Stimulated activated CD8-positive, alpha-beta memory T cell treated with anti-CD3 and anti-CD28 coated beads, Interleukin-15, amount 100 ng/mL, for 4 hours (primary cell): ENCODE measurements at places on chromosomes 5 and 9.

DNA sequence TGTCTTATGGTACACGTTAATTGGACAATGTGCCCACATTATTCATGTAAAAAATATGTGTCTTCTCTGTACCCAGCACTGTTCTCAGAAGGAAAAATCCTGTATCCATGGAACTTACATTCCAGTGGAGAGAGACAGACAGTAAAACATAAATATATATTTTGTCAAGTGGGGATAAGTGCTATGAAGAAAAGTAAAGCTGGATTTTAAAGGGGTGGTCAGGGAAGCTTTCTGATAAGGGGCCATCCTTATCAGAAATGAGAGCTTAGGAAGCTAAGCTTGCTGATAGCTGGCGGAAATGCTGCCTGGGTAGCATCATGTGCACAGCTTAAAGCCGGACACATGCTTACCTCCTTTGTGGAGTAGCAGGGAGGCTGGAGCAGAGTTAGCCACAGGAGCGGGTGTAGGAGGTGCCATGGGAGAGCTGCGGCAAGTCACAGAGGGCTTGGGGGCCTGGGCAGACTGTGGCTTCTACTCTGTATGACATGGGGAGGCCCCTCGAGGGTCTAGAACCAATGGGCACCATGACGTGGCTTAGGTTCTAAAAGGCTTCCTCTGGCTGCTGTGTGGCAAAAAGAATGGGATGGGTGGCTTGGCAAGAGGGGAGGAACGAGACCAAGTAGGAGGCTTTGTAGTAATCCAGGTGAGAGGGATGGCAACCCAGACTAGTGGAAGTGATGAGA is 141.7 kb downstream of the FGF1 start:
- no peak for DNase-seq

GRCh38 chr9:81724242-81724889 is 35.0 kb upstream of the TLE1 start:
- no peak for DNase-seq

GRCh38 chr5:140548300-140548688 is 832 bp downstream of the EIF4EBP3 start:
- no peak for DNase-seq

- DNase-seq, result no peak
Observed at GRCh38 chr9:129731477-129732085, 21.3 kb downstream of the PTGES start.

DNA sequence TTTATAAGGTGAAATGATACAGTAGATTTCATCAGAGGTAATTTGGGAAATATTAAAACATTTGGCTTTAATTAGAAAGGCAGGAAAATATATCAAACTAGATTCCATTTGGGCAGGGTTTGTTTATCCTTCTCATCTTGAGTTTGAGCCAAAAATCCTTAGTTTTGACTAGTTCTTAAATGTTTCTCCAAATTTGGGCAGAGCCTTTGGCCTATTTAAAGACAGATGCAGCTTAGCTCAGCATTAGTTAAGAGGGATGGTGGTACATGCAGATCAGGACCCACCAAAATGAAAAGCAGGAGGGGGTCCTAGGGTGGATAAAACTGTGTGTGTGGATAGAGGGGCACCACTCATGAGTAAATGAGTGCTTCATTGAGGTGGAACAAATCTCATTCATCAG is 20.3 kb upstream of the ARRDC3 start:
- no peak for DNase-seq

- DNase-seq, result peak; percentile 16
Observed at GRCh38 chr5:149636861-149637246, 55.6 kb downstream of the ARHGEF37 start.

GRCh38 chr9:70614786-70615463 is 200.5 kb upstream of the KLF9 start:
- DNase-seq, result no peak

GRCh38 chr9:116501871-116502270 is 185.2 kb upstream of the TRIM32 start:
- no peak for DNase-seq

DNA sequence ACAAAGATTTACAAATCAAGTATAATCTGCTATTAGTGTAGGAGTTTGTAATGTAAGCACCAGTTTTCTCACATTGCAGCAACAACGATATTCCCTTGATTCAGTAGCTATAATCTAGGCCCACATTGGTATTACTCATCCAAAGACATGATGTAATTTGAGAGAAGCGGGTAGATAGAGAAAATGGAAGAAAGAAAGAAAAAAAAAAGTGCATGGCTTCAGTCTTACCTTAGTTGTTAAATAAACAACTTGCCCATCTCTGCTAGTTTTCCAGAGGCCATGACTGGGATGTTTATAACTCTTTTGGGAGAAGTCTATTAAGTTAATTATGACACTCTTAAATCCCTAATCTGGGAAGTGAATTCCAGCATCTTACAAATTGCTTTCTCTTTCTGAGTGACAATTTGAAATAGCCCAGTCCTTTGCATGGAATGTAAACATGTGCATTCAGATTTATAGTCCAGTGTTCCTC is 2.8 kb downstream of the MELK start:
- DNase-seq, result no peak

DNA sequence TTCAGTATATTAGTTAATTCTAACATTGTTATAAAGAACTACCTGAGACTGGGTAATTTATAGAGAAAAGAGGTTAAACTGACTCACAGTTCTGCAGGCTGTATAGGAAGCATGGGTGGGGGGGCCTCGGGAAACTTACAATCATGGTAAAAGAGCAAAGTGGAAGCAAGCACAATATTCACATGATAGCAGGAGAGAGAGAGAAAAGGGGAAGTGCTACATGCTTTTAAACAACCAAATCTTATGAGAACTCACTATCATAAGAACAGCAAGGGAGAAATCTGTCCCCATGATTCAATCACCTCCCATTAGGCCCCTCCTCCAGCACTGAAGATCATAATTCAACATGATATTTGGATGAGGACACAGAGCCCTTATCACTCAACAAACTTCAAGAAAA is 324.9 kb downstream of the ZNF608 start:
- no peak for DNase-seq

DNA sequence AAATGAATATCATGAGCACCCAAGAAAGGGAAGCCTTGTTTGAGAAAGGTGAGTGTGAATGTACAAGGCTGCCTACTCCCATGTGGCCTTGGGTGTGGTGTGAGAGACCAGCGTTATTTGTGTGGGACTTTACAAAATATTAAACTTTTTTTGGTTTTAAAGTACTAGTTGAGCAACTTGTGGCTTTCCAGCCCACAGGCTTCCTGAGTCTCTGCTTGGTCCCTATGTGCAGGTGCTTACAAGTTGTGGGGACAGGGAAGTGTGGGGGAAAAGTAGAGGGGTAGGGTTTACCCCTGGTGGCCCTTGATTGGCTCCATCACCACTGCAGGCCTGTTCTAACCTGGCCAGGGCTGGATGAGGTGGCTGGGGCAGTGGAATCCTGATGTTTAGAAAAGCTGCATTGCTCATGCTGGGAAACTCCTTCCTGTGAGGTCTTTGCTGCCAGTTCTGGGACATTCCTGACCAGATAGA is 19.7 kb downstream of the PTTG1 start:
- DNase-seq, result no peak

- DNase-seq, result no peak
Observed at GRCh38 chr9:116450378-116451139, 236.5 kb upstream of the TRIM32 start.

GRCh38 chr5:11037080-11037479 is 276.0 kb upstream of the DAP start:
- no peak for DNase-seq

GRCh38 chr9:33133186-33133585 is 34.0 kb downstream of the B4GALT1 start:
- DNase-seq, result no peak

DNA sequence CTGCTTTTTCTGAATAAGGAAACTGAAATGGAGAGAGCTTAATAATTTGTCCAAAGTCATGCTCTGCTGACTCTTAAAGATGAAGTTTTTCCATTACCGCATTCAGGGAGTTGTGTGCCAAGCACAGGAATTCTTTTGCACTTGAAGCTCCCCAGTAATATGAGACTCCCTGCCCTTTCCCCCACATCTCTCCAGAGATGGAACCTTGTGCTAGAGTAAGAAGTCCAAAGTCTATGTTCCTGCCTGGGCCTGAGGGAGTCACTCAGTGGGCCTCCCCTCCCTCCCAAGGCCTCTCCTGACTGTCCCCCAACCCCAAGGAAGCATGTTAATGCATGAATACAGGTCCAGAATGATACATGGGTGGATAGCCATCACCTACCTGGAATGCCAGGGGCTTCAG is 173.3 kb upstream of the SEMA6A start:
- no peak for DNase-seq

- no peak for DNase-seq
Observed at GRCh38 chr5:141840280-141840812, 37.9 kb downstream of the PCDH1 start.

DNA sequence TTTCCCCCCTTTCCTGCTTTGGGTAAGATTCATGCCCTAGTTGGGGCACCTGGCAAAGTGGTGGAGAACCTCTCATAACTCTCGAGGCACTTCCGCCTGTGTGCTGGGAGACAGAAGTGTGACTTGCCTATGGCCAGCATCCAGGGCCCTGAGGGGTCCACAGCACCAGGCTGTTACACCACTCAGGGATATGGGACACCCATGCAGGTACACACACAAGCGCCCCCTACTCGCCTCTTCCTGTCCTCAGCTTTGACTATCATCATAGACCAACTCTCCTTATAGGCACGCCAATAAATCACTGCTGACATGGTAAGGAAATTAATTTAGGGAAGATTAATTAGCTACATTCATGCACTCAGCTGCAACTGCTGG is 45.4 kb downstream of the SHB start:
- DNase-seq, result no peak

DNA sequence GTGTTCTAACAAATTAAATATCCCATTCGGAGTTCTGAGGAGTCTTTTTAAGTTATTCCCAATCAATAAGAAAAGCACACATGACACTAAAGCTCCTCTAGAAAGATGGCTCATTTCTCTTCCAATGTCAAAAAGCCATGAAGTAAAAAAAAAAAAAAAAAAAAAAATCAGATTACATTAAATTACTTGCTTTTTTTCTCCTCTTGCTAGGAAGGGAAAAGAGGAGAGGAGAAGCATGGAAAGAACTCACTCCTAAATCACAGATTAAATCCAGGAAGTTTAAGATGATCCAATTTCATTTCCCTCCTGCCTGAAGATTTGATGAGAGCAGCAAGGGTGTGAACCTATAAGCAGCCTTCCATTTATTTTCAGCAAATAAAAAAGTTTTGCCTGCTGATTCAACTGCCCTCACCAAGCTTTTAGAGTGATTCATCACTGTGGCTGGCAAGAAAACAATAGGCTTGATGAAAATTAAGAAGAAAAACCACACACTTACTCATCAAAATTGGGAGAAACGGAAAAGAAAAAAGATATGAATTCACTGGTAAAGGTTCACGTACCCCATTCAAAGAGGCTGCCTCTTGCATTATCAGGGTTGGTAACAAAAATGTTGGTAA is 19.7 kb downstream of the MYO10 start:
- no peak for DNase-seq

- DNase-seq, result no peak
Observed at GRCh38 chr9:69174616-69175463, 763 bp downstream of the TJP2 start.

- DNase-seq, result no peak
Observed at GRCh38 chr9:81833563-81834345, 94.5 kb upstream of the SPATA31D4 start.

DNA sequence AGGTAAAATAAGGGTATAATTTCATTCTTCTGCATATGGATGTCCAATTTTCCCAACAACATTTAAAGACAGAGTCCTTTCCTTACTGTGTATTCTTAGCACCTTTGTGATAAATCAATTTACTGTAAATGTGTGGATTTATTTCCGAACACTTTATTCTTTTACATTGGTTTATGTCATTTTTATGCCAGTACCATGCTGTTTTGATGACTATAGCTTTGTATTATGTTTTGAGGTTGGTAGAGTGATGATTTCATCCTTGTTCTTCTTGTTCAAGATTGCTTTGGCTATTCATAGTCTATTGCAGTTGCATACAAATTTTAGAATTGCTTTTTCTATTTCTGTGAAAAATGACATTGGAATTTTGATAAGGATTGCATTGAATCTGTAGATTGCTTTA is 53.4 kb upstream of the CCDC152 start:
- DNase-seq, result no peak

GRCh38 chr5:177295924-177296323 is 7.6 kb downstream of the RAB24 start:
- DNase-seq, result no peak

GRCh38 chr5:151141535-151141934 is 16.0 kb downstream of the ANXA6 start:
- peak; percentile 47 for DNase-seq

GRCh38 chr5:175696139-175696854 is 38.4 kb downstream of the HRH2 start:
- peak; percentile 16 for DNase-seq

- no peak for DNase-seq
Observed at GRCh38 chr9:93869088-93869487, 86.1 kb downstream of the BARX1 start.

DNA sequence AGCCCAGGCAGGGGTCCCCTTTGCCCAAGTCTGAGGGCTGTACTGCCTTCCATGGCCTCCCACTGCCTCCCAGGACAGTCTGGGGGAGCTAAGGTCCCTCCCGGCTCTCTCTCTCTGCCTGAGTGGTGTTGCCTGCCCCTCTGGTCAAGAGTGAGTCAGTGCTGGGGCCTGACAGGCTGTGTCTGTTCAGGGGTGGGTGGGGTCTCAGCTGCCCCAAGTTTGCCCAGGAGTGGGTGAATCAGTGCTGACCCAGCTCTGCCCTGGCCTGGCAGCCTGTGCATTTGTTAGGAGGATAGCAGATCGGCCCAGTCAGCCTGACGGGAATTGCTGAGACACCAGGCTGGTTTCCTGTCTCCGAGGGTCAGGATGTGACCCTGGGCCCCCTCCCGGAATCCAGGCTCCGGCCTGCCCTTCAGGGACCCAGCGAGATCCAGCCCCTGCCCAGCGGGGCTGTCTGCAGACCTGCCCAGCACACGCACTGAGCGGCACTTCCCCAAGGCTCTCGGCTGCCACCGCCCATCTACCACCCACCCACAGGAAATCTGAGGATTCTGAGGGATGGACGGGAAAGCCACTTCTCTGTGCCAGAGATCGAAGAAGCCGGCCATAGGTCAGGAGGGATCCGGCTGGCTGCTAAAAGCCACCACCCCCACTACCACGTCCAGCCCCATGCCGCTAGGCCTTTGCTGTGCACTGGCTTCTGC is 15.9 kb downstream of the ENG start:
- no peak for DNase-seq

DNA sequence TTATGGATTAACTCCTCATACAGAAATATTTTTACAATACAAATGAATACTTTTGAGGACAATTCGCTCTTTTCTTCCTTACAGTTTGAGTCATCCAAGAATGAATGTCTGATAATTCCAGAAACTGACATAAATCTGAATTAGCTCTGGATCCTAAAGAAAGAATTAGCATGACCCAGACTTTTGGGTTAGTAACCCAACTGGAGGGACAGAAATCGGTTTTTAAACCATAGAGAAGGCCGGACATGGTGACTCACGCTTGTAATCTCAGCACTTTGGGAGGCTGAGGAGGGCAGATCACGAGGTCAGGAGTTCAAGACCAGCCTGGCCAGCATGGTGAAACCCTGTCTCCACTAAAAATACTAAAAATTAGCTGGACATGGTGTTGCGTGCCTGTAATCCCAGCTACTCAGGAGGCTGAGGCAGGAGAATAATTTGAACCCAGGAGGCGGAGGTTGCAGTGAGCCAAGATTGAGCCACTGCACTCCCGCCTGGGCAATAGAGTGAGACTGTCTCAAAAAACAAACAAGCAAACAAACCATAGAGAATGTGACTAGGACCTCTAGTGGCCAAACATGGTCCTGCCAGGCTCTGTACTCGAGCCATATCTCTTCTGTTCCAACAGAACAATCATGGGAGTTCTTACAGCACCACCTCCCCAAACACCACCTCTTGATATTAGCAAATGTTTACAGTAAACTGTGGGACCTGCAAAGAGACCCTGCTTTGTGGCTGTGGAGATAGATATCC is 44.8 kb downstream of the LURAP1L start:
- DNase-seq, result no peak
